ENCODE measurements at places on chromosomes 1 and 21.

- no peak for ATAC-seq
These were observed 94.2 kb downstream of the CACNA1E start for GRCh38 chr1:181577475-181577874.

- ATAC-seq, result no peak
These were observed 13.8 kb downstream of the CDCP2 start for GRCh38 chr1:54138994-54139393.

- ATAC-seq, result no peak
These were observed 15.9 kb upstream of the TTF2 start for GRCh38 chr1:117044217-117044616.

GRCh38 chr1:7401814-7402547 is 369.1 kb upstream of the VAMP3 start:
- peak; percentile 97 for ATAC-seq

DNA sequence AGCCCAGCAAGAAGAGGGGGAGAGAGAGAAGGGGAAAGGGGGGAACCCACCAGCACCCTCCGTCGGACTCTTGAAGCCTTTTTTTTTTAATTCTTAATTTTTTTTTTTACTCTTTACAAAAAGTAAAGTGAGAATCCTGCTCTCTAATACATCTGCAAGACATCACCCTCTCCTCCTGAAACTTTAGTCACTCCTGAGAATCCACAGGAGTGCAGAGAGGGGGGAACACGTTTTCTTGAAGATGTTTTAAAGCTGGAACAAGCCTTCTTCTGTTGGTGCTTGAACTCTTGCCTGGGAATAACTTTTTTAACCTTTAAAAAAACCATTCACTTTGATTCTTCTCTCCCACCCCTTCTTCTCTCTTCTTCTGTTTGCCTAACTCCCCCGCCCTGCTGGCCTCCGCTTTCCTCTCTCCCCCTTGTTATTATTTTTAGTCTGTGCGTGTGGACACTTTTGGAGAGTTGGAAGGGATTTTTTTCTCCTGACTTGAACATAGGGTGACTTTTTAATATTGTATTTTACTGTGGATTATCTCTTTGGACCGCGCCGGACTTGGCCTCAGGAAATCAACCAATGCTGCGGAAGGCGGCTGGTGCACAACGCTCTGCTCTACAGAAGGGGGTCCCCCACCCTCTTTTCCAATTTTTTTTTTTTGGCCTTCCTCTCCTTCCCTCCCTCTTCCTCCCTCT is 383 bp upstream of the PRRX1 start:
- ATAC-seq, result no peak

DNA sequence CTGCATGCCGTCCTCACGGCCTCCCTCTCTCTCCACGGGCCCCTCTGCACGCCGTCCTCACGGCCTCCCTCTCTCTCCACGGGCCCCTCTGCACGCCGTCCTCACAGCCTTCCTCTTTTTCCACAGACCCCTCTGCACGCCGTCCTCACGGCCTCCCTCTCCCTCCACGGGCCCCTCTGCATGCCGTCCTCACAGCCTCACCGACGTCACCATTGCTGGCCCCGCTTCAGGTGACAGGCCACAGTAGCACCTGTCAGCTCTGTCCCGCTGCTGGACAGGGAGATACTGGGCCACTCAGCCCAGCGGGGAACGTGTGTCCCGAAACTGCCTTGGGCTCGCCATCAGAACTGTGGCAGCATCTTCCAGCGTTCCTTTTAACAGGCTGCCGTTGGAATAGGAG is 82.8 kb upstream of the COL6A1 start:
- no peak for ATAC-seq

GRCh38 chr1:18309552-18310155 is 171.1 kb upstream of the KLHDC7A start:
- ATAC-seq, result no peak

DNA sequence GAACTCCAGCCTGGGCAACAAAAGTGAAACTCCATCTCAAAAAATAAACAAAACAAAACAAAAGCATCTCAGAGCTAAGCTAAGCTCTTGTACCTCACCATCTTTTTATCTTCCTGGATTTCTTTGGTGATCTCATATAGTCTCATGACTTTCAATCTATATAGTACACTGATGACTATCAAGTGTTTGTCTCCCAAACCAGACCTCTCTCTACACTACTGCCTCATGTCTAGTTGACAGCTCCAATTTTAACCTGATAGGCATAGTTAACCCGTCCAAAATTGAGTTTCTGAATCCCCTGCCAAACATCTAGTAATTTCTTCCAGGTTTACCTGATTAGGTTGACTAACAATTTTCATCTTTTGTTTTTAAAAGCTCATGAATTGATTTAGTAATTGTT is 151.7 kb downstream of the COP1 start:
- ATAC-seq, result no peak

DNA sequence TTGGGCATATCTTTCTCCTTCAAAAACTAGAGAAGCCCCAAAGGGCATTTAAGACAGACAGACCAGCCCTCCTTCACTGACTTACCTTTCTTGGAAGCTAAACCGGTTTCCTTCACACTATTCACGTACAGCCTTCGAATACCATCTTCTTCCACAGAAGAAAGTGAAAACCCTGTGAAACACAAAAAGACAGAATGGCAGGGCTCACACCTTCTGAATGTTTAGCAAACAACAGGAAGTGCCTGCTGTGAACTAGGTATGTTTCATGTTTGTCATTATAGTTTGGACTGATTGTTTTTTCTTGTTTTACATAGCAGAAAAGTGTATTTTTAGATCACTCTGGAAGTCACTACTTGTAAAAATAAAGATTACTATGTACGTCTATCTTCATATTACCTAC is 148.6 kb upstream of the KRTAP19-8 start:
- no peak for ATAC-seq

DNA sequence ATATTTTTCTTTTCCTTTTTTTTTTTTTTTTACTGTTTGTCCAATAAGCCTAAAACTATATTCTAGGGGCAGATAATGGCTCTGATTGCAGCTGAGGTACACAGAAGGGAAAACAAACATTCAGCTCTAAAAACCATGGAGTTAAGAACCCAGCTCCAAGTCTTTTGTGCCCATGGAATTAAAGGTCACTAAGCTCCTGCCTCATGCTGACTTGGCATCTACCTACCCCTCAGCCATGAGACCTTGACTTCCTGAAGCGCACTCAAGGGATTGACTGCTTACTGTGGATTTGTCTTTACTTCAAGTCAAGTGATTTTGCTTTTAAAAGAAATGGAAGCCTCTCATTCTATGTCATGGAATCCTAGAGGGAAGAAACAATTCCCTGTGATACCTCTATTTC is 192.3 kb downstream of the AMY1C start:
- no peak for ATAC-seq

DNA sequence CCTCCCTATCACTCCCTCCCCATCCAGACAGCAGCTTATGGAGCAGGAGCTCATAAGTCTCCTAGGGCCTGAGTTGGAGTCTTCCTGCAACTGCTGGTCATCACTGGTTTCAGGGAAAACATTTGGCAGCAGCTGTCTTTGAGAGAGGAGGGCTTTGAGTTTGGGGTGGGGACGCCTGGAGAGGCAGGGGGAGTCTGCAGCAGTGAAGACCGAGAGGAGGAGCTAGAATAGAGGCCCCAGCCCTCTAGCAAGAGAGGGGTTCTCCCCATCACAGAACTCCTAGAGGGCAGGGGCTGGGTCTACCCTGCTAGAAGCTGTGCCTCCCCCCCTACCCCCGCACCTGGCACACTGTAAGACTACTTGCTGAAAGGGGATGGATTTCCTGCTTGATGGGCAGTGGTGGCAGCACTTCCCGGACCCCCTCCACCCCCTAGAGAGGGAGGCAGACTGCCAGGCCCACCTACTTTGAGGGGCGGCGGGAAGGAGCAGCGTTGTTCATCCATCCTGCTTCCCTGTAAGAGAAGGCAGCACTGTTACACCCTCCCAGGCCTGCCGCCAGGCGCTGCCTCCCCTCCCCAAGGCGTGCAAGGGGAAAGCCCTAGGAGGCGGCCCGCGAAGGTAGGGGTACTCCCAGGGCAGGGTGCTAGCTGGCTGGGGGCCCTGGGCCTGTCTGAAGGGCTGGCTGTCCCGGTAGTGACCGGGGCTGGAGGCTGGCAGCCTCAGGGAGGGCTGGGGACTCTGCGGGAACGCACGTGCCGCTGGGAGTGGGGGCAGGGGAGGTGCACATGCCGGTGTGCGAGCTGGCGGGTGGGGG is 50.4 kb downstream of the RAP1GAP start:
- ATAC-seq, result no peak

DNA sequence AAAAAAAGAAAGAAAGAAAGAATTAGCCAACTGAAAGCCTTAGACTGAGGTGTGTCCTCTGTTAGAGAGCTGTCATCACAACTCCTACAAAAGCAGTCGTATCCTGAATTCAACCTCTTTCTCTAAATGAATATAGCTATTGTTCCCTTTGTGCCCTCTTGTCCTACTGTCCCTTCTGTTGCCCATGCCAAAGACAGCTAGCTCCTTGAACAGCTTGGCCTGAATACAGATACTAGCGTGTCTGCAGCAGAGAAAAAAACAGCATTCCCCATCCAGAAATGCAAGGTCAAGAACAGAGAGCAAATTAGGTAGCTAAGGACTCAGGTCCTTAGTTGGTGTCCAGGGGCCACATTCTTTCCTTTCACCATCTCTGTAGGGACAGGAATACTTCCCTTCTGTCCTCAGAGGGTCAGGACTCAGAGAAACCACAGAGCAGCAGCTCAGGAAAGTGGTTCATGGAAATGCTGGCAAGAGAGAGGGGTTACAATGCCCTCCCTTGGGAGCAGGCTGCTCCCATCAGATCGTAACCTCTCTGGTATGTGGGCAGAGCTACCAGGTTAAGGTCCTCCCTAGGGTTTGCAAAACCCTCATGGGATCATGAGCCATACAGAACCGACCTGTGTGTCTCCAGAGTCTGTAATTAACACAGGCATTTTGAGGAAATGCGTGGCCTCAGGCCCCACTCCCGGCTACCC is 1.8 kb upstream of the ZBTB48 start:
- ATAC-seq, result no peak

DNA sequence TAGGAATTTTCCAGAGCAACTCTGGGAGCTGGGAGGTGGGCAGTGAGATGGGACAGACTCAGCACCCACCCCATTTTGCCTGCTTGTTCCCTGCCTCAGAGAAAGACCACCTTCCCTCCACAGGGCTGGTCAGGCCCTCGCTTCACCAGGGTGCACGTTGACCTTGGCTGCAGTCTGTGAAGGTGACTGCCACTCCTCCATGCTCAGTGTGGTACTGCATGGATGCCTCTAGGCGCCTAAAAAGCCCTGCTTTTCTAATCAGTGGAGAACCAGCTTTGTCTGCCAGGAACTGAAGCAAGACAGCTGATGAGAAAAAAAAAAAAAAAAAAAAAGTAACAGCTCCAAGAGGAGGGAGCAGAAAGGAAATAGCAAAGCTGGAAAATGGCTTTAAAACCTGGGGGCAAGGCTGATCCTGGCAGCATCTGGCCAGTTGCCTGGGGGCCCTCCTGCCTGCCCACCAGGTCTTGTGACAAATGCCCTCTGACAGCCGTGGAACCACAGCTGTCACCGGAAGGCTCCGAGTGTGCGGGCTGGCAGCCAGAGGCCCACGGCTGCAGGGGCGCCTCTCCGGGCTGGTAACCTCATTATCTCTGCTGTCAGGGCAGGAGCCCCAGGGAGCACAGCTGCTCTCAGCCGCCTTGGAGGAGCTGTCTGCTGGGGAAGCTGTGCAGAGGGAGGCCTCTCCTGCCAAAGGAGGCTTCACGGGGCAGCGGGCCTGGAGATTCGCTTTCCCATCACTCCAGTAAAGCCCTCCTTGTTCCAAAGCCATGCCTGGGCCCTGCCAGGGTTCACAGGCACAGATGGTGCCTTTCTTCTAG is 13.7 kb downstream of the KIAA1614 start:
- no peak for ATAC-seq

- peak; percentile 78 for ATAC-seq
These were observed 696 bp downstream of the TGFB2 start for GRCh38 chr1:218345673-218346390.

DNA sequence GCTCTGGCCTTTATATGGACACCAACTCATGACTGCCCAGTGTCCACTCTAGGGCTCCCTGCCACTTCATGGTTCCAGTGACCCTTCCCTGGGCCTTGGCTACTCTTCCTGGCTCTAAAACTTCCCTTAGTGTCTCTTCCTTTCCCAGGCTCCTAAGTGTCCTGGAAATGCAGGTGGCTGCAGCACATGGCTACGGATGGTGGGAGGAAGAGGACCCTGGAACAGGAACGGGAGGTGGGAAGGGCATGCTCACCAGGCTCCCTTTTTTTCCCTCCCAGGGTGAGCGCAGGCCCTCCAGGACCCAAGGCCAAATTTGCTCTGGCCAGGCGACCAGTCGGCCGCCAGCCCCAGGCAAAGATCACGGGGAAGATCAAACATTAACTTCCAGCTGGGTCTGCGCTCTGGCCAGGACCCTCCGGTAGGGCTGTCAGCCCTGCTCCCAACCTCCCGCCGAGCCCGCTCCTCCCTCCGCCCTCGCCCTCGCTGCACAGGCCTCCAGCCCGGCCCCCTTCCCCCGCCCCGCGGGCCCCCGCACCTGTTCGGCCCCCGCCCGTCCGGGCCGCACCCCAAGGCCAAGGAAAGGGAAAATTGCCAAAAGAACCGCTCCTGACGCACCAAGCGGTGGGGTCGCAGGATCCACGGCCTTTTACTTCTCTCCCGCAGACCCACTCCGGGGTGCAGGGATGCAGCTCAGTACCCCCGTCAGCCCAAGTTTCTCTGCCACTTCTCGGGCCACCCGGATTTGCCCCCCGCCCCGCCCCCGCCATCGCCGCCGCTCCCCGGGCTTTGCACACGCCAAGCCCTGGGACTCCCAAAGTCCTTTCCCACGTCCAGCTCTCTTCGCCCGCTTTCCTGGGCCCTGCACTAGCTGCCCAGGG is 894 bp downstream of the TCEA3 start:
- peak; percentile 55 for ATAC-seq

DNA sequence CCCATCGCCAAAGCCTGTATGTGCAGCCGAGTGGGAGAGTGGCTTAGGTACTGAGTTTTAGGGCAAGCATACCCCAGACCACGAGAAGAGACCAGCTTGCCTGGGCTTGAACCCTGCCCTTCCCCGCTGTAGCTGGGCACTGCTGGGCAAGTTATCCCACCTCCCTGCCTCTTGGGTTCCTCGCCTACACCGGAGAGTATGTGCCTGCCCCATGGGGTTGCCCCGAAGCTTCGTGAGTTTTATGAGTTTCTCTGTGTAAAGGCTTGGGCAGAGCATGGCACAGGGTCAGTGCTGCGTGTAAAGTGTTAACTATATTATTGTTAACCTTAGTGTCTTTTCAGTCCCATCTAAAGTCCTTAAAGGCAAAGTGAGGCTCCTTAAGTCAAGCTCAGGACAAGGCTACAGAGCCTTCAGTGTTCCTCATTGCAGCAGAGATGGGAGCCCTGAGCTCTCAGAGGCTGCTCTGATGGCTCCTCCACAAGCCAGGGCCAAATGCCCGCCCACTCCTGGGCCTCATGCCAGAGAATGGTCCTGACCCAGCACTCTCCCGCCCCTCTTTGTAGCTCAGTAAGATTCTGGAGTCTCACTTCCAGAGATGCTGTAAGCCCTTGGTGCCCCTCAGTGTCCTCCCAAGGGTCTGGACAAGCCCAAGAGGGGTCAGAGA is 37.0 kb upstream of the KCNA10 start:
- ATAC-seq, result no peak

DNA sequence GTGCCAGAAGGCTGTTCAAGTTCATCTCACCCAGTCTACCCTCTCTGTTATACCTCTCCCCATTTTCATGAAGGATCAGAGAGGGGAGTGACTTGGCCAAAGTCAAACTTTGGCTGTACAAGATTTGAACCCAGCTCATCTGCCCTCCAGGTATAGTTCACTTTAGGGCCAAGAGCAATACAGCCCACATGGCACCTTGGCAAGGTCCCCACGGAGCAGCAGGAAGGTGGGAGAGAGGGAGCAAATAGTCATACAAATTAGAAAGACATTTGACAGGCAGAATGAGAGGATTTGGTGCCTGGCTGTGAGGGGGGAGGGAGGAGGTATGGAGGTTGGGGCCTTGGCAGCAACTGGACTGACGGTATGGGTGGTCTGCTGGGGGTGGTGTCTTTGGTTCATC is 1.0 kb downstream of the HPCAL4 start:
- no peak for ATAC-seq
